ENCODE measurements at places on chromosomes 11 and 22.

DNA sequence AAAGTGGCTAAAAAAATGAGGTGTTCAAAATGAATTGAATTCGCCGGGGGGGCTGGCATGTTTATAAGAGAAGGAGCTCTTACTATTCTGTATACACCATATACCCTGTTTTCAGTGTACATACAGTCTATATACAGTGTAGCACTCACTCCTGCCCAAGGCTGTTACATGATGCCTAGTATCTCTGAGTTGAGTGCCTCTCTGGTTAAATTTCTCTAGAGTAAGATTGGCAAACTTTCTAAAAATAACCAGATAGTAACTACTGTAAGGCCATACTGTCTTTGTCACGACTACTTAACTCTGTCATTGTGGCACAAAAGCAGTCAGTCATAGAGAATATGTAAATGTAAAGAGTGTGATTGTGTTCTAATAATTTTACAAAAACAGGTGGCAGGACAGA, 58.1 kb downstream of the PHF21A start:
- DNase-seq = no peak

DNA sequence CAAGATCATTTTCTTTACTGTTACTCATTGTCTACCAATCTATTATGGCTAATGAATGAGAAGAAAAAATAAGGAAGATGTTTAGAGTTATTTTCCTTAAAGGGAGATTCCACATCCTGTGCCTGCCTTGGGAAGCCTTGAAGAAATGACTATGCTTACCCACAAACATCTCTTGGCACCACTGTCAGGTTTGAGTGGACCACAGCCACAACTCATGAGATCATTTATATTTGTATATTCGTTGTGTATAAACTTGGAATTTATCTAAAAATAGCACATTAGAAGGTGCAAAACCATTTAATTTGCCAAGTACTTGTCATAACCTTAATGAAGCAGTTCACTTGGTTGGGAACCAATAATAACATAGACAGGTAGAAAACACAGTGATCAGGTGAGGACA, 740.8 kb downstream of the DLG2 start:
- no peak for DNase-seq

DNA sequence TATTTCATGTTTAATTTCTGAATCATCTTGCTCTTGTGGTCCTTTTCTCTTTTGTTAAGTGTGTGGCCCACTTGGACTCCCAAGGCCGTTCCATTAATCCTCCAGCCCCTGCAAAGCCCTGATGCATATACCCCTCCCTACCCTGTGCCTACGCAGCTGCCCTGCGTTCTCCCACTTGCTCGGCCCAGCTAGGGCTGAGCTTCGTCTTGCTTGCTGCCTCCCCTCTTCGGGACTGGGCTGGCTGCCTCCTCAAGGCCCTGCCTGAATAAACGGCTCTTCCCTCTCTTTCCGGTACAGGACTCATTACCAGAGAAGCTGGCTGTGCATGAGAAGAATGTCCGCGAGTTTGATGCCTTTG, 28.5 kb downstream of the ARHGAP1 start:
- DNase-seq = no peak

DNA sequence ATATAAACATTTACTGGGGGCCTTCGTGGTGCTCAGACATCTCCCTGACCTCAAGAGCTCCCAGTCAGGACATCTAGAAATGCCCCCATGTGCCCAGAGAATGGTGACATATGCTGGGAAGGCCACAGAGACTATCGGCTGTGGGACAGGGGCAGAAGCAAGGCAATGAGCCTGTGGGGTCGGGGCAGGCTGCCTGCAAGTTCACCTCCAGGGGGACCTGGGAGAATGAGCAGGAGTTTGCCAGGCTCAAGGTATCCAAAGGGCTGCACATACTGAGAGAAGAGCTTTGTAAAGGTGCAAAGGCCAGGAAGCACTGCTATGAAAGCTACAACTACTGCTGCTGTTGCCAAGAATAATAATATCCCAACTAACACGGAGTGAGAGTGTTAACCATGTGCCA, 233.9 kb downstream of the TENM4 start:
- no peak for DNase-seq

- no peak for DNase-seq
Observed at GRCh38 chr11:123580137-123580536, 74.3 kb downstream of the SCN3B start.

- DNase-seq = no peak
Observed at GRCh38 chr11:99952816-99953215, 734.3 kb upstream of the ARHGAP42 start.
